B cell (primary cell): ENCODE measurements at places on chromosomes 1 and 21.
A peak's percentile ranks its signal among the peaks of the same experiment; 100 is the strongest.

- DNase-seq = no peak
These were observed 1038.9 kb downstream of the BRINP3 start for GRCh38 chr1:189438808-189439207.

DNA sequence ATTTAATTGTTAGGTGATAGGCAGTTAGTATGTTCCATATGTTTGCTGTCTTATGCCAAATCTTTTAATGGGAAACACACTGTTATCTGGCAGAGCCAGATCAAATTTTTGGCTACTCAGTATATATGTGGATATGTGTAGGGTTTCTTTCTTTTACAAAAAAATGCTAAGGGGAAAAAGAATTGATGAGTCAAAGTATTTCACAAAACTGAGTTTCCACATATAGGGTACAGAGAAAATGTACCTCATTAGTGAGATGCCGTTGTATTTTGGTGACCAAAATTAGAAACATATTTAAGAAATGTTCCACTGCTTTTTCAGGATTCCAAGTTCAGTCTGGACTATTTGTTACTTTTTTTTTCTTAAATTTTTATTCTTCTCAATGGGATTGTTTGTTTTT lies 201.2 kb upstream of the PTGFR start:
- no peak for DNase-seq

GRCh38 chr1:212035835-212036605 lies 472 bp downstream of the DTL start:
- DNase-seq = no peak

DNA sequence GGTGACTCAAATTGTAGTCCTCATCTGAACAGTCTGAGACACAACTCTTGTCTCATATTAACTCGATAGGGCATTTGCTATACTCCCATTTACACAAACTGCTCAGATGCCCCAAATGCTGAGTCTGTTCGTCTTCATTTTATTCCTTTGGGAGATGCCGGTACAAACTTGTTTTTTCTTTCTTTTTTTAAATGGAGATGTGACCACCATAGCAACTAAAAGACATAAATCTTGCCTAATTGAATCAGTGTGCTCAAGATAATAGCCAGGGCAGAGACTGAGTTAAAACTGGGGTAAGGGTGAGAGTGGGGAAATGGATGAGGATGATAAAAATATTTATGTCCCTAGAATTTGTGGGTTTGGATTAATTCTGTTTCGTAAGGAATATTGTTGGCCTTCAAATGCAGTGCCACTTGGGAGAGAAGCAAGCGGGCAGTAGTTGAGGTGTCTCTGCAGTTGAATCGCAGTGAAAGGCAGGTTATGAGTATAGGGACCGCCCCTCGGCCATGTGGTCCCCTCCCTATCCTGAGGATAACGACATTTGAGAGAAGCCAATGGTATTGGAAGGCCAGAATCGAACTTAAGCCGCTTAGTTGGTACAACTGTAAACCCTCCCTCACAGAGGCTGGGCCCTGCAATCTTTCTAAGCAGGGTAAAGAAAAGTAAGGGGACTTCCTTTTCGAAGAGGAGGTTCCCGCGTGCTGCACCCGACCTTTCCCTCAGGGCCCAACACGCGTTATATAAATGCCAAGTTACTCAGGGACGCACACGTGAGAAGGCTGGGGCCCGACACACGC lies 859 bp upstream of the LRRC8B start:
- peak; percentile 88 for DNase-seq

DNA sequence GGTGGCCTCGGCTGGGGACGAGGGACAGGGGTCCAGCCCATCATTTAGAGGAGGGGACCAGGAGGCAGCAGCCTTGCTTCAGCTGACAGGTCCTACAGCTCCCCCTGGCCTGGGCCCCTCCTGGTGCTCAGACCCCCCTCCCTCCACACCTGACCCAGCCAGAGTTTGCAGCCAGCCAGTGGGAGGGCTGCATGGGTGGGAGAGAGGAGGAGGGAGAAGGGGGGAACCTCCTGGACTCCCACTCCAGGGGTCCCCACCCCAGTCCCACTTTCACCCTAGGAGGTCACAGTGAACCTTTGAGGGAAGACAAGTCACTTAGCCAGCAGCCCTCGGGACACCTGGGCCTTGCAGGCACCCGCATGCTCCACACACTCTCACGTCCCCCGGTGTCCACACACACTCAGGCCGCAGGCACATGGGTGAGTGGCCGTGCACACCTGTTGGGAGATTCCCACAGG lies 108.9 kb upstream of the ZBTB40 start:
- no peak for DNase-seq

DNA sequence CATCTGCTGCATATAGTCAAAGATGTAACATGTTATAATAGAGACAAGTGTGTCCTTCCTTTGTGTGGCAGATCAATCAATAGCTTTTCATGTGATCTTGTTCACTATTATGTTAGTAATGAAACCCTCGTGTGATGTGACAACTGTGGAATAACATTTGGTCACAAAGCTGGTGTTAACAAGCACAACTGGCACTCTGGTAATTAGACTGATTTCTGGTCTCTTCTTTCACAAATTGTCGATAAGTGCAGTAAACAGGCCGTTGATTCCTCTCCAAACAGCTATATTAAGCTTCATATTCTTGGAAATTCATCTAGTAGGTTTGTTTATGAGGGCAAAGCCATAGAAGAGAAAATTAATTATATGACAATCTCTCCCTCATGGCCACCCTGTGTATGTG lies 616.7 kb upstream of the PTBP2 start:
- no peak for DNase-seq

GRCh38 chr1:53076165-53076564 lies 14.2 kb downstream of the PODN start:
- DNase-seq = no peak

- DNase-seq = no peak
These were observed 54.4 kb downstream of the NID1 start for GRCh38 chr1:236010443-236010842.

DNA sequence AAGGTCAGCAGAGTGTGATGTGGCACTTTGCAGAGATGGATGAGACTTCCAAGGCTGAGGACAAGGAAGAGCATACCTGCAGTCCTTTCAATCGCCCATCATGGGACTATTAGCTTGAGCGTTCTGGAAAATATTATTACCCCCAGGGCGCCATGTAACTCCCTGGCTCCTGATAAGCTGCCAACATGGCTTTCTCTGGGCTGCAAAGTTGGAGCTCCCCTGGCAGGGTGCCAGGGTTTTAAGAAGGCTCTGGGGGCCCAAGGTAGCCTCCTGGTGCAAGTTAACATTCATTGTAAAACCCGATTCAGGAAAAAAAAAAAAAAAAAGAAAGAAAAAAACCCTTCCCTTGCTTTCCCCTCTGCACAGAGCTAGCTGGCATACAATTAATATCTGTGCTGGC lies 196.7 kb downstream of the PBX1 start:
- no peak for DNase-seq

DNA sequence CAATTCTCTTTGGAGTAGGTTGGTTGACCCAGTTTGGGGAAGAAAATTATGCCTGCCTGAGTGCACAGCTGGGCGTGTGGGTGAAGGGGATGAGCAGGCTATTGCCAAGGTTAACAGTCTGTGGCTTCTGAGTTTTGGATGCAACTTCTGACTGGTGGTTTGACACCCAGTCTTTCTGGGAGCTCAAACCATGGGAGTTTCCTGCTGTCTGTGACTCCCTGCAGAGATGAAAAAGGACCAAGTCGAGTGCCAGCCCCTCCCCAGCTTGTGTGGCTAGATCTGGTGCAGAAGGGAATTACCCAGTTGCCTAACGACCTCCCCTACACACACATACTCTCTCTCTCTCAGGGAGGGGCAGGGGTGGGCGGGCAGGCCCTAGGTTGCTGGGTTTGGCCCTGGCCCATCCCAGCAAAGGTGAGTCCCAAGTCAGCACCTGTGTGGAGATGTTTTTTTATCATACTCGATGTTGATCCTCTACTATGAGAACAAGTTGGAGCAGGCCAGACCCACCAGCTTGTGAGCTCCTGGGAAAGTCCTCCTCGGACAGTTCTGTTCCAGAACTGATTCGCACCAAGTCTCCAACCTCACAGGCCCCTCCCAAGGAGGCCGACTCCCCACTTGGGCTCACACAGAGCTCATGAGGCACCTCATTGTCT lies 28.2 kb downstream of the PKP1 start:
- DNase-seq = no peak

- no peak for DNase-seq
These were observed 6.9 kb upstream of the PTGFRN start for GRCh38 chr1:116902723-116903383.

DNA sequence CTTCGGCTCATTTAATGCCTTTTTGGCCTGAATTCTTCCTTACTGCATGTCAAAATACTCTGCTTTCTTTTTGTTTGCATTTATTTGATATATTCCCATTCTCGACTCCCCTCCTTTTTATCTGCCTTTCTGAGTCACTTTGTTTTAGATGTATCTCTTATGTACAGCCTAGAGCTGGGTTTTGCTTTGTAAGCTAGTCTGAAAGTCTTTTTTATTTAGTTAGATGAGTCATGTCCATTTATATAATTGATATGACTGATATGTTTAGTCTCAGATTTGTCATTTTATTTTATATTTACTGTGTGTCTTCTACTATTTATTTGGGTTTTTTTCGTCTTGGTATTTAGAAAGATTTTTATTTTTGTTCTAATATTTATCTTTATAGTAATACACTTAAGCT lies 33.6 kb upstream of the GNG5 start:
- no peak for DNase-seq

- DNase-seq = no peak
These were observed 138.8 kb upstream of the NBPF11 start for GRCh38 chr1:148290881-148291280.

DNA sequence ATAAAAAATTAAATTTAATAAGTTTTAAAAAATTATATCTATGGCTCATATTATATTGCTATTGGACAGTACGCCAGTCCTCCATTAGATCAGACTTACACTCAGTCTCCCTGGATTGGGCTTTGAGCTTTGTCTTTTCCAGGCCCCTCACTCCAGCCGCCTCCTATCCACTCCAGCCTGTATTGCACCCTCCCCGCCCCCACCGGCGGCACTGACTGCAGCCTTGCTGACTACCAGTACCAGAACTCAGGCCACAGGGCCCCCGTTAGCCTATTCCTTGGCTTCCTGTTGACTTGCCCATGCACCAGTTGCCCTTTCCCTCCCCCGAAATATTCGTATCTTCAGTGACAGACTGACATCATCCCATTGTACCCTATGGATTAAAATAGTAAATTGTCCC lies 127.9 kb downstream of the CSMD2 start:
- DNase-seq = no peak

DNA sequence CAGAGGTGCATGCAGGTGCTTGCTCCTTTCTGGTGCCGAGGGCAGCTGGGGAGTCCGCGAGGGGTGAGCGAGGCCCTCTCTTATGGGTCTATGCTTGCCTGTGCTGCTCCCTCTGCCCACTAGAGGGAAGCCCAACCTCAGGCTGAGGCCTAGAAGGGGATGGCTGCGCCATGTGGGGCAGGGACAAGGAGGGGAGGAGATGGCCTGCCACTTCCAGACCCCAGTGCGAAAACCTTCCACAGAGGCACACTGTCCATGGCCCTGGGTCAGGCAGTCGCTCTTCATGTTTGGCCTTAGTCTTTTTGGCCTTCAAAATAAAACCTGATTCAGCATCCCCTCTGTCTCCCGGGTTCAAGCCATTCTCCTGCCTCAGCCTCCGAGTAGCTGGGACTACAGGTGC lies 14.0 kb downstream of the RHBG start:
- DNase-seq = peak; percentile 70

- DNase-seq = no peak
These were observed 144.7 kb upstream of the SPATA6 start for GRCh38 chr1:48616710-48617109.
